ENCODE measurements at places on chromosomes 12 and 14.

DNA sequence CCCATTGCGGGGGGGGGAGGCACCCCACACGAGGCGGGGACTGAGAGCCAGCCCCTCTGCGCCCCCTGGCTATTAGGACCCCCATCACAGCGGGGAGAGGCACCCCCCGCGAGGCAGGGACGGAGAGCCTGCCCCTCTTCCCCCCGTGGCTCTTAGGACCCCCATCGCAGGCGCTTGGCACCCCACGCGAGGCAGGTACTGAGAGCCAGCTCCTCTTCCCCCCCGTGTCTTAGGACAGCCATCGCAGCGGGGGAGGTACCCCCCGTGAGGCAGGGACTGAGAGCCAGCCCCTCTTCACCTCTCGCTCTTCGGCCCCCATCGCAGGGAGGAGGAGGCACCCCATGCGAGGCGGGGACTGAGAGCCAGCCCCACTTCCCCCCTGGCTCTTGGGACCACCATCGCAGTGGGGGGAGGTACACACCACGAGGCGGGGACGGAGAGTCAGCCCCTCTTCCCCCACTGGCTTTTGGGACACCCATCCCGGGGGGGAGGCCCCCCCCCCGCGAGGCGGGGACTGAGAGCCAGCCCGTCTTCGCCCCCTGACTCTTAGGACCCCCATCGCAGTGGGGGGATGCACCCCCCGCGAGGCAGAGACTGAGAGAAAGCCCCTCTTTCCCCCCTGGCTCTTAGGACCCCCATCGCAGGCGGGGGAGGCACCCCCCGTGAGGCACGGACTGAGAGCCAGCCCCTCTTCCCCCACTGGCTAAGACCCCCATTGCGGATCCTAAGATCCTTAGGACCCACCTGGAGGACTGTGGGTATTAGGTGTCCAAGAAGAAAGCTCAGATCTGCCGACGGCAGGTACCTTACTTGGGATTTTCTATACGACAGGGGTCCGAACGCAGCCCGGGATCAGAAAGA is 198.6 kb upstream of the PZP start:
- no peak for DNase-seq

- no peak for DNase-seq
These were observed 128.8 kb upstream of the OR4E1 start for GRCh38 chr14:21802441-21802840.

GRCh38 chr12:128789356-128789929 is 34.3 kb downstream of the SLC15A4 start:
- DNase-seq, result no peak

DNA sequence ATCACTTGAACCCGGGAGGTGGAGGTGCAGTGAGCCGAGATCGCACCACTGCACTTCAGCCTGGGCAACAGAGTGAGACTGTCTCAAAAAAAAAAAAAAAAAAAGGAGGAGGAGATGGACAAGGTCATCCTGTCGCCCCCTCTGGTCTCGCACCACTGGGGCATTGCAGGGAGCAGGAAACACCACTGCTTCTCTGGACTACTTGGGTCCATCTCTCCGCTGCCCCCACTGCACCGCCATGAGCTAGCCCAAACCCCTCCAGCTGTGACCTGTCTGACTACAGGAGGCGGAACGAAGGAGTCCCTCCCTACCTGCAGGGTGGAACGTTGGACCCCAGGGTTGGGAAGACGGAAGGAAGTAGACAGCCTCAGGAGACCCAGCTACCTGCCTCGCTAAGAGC is 18.2 kb upstream of the FAM222A start:
- DNase-seq, result no peak

DNA sequence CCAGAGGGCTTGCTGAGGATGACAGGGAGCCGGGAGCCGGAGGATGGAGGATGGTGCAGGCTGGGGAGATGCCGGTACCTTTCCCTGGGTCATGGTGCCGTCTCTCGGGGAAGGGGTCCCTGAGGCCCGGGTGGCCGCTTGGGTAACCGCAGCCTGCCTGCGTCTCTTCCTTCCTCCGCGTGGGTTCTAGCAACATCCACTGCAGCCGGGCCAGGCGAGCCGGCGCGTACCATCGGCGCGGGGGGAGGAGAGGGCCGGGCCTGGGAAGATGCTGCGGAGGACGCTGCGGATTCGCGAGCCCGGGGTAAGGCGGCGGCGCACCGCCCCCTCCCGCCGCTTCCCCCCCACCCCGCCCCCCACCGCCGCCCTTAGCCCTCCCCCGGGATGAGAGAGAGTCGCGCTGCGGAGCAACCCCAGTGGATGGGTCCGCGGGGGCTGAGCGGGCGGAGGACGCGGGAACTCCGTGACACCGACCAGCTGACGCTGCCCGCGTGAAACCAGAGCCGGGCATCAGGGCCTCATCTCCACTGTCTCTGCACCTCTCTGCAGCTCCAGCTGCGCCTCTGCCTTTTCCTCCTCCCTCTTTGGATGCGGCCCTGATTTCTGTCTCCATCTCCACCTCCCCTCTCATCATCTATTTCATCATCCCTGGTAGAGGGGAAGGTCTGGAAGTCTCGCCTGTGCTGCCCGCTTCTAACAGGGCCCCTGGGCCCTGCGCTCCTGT is at the start of gene FAIM2:
FAIM2 (minus strand) TSS at position 201 of the 724 bp plus-strand sequence; CDS start at position 93, 108 bp downstream.
- DNase-seq, result no peak

DNA sequence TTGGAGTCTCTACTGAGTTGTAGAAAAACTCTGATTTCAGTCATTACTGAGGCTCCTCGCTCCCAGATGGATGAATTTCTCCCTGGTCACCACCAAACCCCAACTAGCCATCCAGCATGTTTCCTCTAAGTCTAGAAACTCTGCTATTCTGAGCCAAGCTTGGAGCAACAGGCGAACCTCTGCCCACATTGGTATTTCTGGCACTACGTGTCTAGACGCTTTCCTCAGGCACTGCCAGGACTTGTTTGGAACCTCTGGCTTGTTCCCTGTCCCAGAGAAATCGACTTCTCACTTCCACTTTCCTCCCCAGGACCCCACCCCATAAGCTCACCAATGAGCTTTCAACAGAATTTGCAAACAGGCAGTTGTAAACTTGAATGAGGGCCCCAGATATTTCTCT is 27.6 kb downstream of the WSCD2 start:
- DNase-seq, result no peak

- no peak for DNase-seq
These were observed 8.1 kb upstream of the EIF2S3B start for GRCh38 chr12:10497602-10498001.

GRCh38 chr12:22743700-22744099 is 118.7 kb downstream of the ETNK1 start:
- no peak for DNase-seq

- DNase-seq, result peak; percentile 91
These were observed 102.5 kb downstream of the FGD4 start for GRCh38 chr12:32501835-32502333.

GRCh38 chr12:31220061-31220460 is 105.9 kb downstream of the SINHCAF start:
- DNase-seq, result no peak

DNA sequence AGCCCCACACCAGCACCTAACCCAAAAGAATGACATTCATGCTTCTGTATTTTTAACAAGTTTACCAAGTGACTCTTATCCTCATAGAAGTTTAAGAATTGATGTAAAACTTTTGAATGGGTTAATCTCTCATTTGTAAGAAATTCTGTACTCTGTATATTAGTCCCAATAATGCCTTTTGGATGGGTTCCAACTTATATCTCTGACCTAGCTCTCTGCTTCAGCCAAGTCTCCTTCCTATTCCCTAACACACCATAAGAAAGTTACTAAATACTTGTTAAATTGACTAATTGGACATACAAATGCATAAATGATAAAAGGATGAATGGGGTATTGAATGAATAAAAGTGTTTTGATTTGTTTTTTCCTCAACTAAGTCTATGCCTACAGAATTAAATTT is 557.3 kb downstream of the TMTC2 start:
- no peak for DNase-seq

GRCh38 chr12:118357257-118358007 is 15.3 kb downstream of the TAOK3 start:
- no peak for DNase-seq

GRCh38 chr14:95500772-95501401 is 15.6 kb downstream of the SYNE3 start:
- no peak for DNase-seq

DNA sequence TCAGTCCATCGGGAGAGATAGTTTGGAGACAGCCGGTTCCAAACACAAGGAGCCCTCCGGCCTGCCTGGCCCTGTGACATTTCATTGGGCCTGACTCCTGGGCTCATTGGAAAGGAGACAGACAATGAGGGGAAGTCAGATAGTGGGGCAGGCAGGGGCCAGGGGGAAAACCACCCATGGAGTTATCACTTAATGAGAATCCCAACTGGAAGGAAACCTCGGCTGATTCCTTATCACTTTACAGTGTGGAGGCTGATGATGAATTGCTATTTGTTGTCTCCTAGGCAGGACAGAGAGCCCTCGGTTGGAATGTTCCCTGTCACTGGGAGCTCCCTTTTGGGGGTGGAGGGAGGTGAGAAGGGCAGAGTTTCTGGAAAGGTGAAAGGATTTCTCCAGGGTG is 44.4 kb downstream of the TBX5 start:
- no peak for DNase-seq

- no peak for DNase-seq
These were observed 37.9 kb downstream of the KCTD10 start for GRCh38 chr12:109439181-109439580.

DNA sequence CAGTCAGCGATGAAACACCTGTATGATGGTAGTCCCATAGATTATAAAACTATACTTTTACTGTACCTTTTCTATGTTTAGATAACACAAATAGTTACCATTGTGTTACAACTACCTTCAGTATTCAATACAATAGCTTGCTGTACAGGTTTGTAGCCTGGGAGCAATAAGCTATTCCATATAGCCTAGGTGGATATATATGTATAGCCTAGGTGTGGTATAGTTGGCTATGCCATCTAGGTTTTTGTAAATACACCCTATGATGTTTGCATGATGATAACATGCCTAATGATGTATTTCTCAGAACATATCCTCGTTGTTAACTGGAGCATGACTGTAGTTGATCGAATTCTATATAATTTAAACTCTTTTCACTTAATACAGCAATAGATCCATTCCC is 316.1 kb downstream of the FUT8 start:
- DNase-seq, result no peak

DNA sequence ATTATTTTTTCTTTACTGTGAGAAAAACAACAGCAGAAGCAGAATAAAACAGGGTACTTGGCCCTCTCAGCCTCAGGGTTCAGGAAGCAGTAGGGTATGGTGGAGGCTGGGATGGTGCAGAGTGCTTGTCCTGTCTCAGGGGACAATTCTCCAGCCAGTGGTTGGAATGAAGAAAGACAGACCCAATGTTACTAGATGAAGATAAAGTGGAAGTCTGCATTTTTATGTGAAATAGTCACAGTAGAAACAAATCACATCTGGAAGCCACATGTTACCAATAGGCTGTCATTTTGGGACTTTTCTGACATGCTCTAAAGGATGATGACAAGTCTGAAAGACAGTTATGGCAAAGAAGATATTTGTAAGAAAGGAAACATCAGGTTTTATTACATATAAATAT is 32.3 kb downstream of the PROX2 start:
- no peak for DNase-seq

- no peak for DNase-seq
These were observed 27.1 kb upstream of the DICER1 start for GRCh38 chr14:95184413-95184790.

DNA sequence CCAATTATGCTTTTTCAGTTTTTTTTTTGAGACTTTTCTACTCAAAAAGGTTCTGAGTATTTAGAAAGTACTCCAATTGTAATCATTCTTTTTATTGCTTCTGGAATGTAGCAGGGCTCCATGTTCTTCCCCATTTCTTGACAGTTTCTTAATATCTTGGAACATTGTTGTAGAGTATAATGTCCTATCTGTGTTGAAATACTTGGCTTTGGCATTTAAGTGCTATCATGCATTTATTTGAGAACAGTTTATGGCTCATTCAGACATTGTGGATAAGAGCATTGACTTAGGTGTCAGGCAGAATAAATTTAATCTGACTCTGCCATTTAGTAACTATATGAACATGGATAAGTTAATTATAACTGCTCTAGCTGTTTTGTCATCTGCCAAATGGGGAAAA is 28.3 kb downstream of the ADIPOR2 start:
- no peak for DNase-seq

DNA sequence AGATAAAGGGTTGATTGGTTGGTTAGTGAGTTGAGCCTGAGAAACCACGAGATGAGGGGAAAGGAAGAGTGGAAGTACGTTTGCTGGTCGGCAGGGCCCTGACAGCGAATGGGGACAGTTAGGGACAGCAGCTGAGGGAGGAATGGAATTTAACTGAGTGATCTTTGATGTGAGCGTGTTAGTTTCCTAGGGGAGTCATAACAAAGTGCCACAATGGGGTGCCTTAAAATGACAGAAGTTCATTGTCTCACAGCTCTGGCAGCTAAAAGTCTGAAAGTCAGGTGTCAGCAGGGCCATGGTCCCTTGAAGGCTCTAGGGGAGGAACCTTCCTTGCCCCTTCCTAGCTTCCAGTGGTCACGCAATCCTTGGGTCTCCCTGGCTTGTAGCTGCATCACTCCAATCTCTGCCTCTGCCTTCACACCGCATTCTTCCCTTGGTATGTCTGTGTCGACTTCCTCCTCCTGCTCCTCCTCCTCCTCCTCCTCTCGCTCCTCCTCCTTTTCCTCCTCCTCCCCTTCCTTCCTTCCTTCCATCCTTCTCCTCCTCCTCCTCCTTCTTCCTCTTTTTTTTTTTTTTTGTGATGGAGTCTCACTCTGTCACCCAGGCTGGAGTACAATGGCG is 26.0 kb upstream of the RIN3 start:
- DNase-seq, result no peak

DNA sequence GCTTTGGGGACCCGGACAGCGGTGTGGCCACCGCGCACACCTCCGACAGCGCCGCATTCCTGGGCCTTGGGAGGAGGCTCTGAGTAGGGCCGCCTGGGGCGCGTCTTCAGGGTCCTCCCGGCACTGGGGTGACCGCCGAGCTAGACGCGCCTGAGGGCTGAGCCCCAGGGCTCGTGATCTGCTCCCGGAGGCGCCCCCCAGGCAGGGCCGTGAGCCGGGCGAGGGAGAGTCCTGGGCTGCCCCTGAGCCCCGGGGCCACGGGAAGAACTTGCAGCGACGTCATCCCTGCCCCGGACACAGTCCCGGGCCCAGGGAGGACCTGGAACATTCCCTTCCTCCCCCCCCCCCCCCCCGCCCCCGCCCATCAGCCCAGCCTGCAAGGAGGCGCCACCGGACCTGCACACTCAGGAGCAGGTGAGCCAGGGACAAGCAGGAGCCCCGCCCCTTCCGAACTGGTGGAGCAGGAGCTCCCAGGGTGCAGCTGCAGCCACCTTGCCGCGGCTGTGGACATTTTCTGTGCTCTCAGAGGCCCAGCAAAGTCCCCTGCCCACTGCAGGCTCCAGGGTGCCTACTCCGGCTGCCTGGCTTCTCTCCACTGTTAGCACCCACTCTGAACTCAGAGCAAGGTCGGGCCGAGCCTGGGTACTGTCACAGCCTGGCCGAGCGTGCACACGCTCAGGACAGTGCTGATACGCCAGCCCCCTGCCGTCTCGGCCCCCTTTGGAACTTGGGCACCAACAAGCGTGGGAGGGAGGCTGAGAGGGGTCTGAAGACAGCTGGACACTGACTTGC is 50.7 kb downstream of the A2M start:
- DNase-seq, result peak; percentile 77

DNA sequence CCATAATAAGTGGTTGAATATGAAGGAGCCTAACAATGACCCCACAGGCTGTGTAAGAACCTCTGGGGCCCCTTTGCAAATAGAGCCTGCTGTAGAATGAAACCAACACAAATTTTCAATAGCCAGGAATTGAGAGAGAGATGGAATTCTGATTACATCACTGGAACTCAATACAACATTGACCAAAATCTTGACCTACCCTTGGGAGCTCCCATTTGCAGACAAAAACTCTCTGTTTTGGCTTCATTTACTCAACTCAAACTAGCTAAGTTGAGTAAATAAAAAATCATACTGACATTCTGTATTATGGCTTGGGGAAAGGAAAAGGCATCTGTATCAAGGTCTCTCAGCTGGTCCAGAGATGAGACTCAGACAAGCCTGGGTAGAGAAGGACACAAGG is 91.0 kb downstream of the TBX3 start:
- no peak for DNase-seq
